ENCODE measurements at places on chromosomes 7 and 10.

DNA sequence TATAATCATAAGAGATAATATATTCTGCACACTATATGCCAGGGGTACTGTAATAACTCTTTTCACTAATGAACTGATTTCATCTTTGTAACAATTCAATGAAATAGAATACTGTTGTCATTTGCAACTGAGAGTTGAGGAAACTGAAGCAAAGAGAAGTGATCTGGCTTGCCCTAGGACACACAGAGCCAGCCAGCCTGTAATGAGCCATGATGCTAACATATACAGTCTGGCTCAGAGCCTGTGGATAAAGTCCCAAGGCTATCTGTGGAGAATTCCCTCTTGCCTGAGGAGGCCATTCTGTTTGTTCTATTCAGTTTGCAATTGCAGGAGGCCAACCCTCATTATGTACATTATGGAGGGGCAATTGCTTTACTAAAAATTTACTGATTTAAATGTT lies 241.3 kb downstream of the CXCL12 start:
- no peak for DNase-seq

- no peak for DNase-seq
Measured at GRCh38 chr7:142740786-142741185, 8.5 kb upstream of the PRSS1 start.

- DNase-seq, result peak; percentile 37
Measured at GRCh38 chr7:149489391-149490024, 8.1 kb downstream of the ZNF746 start.

- DNase-seq, result no peak
Measured at GRCh38 chr7:22190736-22191135, 166.2 kb downstream of the RAPGEF5 start.

- DNase-seq, result no peak
Measured at GRCh38 chr10:75079436-75080083, 31.9 kb upstream of the SAMD8 start.

DNA sequence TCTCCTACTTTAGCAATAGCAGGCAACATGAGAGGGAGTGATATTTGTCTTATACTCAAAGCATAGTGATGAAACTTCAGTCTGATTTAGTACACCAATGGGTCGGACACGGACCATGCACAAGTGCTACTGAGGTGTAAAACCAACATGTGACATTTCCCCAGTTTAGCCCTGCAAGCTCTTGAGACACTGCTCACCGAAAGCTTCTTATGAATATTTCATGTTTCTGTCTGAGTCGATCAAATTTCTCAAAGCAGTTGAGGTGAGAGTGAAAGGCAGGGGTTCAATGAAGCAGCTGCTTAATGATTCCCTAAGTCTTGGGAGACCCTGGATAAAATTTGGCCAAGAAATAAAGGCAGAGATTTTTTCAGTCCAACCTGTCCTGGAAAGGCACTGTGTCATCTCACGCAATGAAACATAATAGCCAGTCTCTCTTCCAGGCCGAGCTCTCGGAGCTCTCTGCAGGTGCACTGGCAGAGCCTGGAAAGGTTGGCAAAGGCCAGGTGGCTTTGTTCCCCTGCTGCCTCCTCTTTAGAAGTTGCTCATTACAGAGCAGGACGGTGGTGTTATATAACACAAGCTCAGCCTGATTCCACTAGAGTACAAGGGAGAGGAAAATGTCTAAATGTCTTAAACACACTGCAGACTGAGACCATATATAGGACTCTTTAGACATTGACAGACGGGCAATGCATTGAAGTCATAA lies 33.9 kb upstream of the XPNPEP1 start:
- DNase-seq, result no peak

DNA sequence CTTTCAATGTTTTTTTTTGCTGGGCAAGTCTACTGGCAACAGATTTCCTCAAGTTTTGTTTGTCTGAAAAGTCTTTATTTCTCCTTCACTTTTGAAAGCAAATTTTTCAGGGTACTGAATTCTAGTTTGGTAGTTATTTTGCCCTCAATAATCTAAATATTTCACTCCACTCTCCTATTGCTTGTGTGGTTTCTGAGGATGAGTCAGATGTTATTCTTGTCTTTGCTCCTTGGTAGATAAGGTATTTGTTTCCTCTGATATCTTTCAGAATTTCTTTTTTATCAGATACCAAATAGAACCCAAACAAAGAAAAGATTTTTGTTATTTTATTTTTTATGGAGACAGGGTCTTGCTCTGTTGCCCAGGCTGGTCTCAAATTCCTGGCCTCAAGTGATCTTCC lies 99.2 kb upstream of the MALRD1 start:
- no peak for DNase-seq

GRCh38 chr7:140247559-140247958 lies 70.8 kb upstream of the KDM7A start:
- no peak for DNase-seq

DNA sequence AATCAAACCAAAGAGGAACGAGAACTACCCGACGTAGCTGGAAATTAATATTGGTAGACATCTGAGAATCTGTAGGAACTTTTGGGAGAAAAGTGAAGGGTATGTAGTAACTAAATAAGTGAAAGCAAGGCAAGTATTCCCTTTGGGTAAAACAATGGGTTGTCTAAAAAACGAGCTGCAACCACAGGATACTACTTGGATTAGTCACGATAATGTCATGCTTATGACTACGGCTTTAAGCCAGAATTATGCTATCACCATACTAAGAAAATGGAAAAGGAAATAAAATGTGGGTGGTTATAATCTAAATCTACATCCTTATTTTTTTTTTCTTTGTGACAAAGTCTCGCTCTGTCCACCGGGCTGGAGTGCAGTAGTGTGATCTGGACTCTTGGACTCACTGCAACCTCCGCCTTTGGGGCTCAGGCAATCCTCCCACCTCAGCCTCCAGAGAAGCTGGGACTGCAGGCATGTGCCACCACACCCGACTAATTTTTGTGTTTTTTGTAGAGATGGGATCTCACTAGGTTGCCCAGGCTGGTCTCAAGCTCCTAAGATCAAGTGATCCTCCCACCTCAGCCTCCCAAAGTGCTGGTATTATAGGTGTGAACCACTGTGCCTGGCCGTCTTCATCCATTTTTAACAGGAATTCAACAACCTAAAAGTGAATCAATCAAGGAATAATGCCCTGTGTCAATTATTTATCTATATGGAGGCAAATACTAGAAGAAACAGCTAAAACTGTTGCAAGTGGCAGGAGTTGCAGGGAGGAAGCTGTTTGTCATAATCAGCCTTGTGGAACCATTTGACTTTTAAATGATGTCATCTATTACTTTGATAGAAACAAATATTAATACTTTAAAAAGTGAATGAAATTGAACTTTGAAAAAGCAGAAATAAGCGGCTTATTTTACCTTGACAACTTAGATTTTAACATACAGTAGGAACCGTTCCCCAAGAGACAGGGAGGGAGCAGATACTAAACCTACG lies 189.3 kb downstream of the PRPF18 start:
- DNase-seq, result no peak

GRCh38 chr7:26199301-26200037 lies 1.1 kb downstream of the HNRNPA2B1 start:
- peak; percentile 86 for DNase-seq

GRCh38 chr7:34759477-34760125 lies 101.6 kb downstream of the NPSR1 start:
- DNase-seq, result peak; percentile 33

DNA sequence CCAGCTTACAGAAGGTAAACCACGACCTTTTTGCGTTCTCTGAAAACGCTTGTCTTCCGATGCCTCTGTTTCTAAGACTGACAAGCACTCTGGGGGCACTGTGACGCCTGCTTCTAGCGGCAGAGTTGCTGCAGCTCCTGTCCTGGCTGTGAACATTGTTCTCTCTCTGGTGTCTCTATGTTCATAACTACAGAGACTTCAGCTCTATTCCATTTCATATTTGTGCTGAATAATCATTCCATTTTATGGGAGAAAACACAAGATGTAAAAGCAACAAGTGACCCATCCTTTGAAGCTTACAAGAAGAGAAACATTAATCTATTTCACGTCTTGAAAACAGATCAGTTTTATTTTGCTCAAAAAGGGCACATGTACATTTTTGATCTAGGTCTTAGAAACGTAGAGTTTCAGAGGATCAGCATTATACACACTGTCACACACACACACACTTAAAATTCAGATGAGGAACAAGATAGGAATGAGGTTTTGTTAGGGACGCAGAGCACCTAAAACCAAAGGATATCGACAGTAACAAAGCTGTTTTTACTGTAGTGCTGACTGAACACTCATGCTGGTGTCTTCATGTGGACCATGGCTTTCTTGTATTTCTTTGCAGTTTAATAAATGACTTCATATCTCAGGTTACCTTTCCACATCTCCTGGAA lies 3.0 kb downstream of the IKZF1 start:
- peak; percentile 91 for DNase-seq
